ENCODE measurements at places on chromosomes 12 and 14. TPM values are rescaled to one million over a fixed set of nuclear protein-coding genes. Genes with fewer than 3 reads are reported as not detected.

Gene E2F7
- 9.1 TPM for total RNA-seq

GRCh38 chr12:124610629-124611558 lies 43.5 kb upstream of the NCOR2 start:
- DNase-seq, result no peak

DNA sequence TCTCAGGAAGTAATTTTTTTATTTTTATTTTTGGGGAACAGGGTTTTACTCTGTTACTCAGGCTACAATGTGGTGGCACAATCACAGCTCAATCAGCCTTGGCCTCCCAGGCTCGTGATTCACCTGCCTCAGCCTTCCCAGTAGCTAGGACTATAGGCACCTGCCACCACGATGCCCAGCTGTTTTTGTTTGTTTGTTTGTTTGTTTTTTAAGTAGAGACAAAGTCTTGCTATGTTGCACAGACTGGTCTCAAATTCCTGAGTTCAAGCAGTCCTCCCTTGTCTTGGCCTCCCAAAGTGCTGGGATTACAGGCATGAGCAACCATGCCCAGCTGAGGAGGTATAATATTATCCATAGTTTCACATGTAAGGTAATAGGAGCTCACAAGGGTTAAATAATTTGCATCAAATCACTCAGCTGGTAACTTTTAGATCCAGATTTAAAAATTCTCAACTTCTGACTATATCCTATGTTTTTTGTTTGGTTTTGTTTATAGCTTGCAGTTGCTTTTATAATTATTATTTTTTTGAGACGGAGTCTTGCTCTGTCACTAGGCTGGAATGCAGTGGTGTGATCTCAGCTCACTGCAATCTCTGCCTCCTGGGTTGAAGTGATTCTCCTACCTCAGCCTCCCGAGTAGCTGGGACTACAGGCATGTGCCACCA lies 629.3 kb downstream of the DIO2 start:
- DNase-seq, result no peak

DNA sequence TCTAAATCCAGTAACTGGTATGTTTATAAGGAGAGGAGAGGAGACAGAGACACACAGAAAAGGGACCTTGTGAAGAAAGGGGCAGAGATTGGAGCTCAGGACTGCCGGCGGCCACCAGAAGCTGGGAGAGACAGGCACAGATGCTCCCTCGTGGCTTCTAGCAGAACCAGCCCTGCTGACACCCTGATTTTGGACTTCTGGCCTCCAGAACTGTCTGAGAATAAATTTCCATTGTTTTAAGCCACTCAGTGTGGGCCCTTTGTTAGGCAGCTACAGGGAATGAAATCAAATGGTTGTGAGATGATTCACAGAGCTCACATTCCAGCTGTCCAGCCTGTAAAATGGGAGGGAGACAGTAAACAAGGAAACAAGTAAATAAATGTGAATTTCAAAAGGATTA lies 47.6 kb downstream of the TMEM132C start:
- DNase-seq, result no peak

DNA sequence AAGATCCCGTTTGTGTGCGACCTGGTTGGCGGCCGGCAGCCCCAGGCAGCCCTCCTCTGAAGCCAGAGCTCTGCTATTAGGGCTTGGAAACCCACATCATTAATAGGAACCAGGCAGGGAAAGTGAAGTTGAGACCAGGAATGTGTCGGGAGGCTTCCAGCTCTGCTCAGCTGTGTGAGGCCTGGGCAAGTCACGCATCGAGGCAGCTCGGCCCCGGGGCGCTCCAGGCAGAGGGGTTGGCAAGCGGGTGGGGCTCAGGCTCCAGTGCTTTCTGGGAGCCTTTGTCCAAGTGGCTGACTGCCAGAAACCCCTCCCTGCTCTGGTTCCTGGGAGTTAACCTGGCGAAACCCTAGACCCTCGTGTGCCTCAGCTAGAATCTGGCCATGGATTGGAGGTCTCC lies 1151.7 kb downstream of the VRK1 start:
- no peak for DNase-seq

DNA sequence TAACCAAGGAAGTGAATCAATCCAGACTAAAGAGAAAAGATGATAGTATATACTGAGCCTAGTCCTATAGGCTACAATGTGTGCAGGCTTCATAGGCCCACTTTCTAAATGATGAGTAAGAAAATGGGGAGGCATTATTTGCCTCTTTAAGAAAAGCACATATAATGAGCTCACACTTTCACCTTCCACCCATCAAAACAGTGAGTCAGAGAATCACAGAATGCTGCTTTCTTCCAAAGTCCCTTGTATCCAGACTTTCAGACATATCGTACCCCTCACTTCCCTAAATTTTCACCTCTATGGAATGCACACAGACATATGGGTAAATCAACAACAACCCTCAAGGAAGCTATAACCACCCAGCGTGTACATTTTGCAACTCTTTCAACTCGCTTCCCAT lies 286.4 kb upstream of the PRKD1 start:
- DNase-seq, result no peak

DNA sequence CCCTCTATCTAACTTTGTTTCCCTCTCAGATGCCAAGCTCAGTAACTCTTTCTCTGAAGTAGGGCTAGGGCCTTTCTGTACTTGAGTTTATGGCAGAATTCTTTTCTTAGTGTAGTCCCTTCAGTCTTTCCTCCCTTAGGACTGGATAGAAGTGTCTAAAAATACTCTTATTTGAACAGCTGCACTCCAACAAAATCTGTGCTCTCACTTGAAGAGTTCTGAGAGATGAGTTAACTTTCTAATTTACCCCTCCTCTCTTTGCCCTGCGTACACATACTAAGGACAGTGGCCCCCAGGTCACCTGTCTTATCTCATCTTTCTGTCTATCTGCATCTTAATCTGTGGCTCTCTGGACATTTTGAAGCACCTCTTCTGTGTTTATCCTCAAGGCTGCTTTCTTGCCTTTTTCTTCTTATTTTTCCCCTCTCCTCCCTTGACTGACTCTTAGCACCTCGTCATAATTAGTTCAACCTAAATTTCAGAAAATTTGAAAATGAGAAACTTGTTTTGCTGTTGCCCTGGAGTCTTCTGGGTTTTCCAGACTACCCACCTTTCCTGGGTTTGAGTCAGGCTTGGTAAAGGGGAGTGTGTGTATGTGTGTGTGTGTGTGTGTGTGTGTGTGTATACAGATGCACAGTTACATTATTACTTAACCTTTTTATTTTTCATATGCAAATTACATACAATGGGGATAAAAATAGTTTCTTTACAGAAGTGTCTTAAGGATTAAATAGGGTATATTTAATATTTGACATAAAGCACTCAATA lies 23.9 kb downstream of the NCKAP1L start:
- no peak for DNase-seq

All from colonic mucosa (tissue), 4 donors.